Fibroblast of skin of back (primary cell): ENCODE measurements at places on chromosomes 2 and 18.
A peak's percentile ranks its signal among the peaks of the same experiment; 100 is the strongest.

GRCh38 chr2:216094701-216095100 is 13.0 kb downstream of the TMEM169 start:
- no peak for DNase-seq

DNA sequence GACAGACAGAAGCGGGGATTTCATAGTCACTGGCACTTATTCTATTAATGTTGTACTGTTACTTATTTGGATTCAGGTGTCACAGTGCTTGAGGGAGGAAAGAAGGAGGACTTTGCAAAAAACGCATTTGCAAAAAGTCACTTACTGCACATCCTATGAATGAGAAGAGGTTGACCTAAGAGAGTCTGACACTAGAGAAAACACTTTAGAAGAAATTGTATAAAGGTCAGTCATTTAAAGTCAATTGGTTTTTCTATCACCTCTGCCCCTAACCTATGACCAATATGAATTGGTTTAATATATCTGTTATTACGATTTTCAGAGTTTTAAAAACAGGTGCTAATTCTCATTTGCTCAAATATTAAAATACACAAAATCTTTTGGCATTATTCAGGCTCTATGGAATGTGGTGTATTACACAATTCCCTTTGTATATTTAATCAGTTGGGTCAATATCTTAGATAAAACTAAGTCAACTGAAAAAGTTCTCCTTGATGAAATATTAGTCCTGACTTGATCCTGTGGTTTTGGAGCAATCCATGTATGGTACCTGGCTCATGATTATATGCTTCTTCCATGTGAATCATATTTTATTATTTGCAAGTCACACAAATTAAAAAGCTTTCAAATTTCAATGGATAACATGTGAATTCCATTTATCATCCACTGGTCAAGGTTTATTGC is 157.4 kb downstream of the CDH2 start:
- DNase-seq = no peak

DNA sequence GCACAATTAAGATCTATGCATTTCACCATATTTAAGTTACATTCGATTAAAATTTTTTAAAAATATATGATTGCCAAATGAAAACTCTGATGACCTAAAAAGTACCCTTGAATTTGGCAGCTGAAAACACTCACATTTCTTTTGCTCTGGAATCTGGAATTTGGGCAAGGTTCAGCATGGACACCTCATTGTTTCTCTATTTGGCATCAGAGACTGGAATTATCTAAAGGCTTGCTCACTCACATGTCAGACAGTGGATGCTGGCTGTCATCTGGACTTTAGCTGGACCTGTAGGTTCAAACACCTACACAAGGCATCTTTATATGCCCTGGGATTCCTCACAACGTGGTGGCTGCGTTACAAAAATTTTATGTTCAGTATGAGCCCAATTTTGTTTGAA is 16.1 kb downstream of the MBOAT2 start:
- DNase-seq = peak; percentile 57

DNA sequence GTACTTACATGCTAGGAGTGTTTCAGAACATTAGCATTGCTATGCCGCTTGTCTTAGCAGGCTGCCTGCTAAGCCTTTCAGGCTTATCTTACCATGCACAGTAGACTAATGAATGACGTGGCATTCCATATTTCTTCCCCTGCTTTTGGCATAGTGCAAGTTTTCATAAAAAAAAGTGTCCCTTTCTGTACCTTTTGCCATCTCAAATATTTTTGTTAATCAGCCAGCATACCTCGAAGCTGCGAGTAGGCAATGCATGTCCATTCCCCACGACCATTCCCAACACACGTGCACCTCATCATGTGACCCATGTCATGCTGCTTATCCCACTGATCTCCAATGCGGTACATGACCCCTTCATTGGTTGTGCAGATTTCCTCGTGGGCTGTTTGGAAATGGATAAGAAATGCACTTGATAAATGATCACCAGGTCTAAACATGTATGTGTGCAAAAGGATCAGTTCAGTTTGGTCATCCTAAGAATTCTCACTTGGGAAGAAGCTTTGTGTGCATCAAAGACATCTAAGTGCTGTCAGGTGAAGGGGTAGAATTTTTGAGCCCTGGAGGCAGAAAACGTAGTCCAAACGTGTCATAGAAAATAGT is 13.9 kb downstream of the FN1 start:
- no peak for DNase-seq

GRCh38 chr2:241813644-241814392 is 4.8 kb downstream of the NEU4 start:
- DNase-seq = no peak

DNA sequence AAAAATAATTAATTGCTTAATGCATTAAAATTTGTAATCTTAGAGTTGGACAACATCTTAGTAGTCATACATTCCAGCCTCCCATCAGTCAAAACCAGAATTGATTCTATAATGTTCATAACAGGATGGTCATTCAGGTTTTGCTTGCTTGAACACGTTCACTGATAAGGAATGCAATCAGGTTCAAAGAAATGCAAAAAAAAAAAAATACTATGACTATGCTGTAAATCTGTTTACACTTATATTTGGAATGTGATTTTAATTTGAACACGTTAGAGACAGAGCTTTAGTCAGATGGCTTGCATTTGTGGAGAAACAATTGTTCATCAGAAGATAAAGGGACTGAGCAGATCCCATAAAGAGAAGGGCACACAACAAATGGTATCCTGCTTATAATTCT is 131.3 kb upstream of the UNC80 start:
- no peak for DNase-seq

DNA sequence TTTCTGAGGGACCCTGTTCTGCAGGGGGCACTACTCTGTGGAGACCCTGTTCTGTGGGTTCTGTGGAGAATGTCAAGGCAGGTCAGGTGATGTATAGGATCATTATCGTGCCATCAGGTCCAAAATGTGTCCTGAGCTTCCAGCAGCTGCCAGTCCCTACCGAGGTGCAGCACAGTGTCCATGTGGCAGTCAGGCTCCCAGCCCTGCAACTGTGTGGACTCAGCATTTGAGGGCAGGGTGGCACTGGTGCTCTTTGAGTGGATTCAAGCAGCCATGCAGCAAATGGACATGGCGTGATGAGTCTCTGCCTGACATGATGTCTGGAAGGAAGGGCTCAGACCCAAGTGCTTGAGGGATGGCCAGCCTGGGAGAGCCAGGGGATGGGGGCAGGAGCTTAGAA is 35.0 kb downstream of the STK25 start:
- DNase-seq = no peak

GRCh38 chr18:77102259-77103040 is 30.1 kb downstream of the MBP start:
- DNase-seq = peak; percentile 88

DNA sequence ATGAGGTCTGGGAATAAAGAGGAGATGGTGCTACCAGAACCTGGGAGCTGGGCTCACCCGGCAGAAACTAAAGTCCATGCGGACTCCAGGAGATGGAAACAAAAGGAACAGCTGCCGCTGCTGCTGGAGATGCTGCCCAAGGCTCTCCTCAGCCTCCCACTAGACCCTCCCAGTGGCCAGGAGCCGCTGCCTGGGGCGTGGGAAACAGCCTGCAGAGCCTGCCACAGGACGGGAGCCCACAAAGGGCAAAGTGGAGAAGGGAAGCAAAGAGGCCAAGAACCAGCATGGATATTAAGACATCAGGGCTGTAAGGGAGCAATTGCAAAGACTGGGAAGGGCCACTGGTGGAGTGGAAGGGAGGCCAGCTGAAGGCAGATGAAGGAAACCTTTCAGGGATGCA is 179.6 kb downstream of the NCK2 start:
- DNase-seq = no peak

DNA sequence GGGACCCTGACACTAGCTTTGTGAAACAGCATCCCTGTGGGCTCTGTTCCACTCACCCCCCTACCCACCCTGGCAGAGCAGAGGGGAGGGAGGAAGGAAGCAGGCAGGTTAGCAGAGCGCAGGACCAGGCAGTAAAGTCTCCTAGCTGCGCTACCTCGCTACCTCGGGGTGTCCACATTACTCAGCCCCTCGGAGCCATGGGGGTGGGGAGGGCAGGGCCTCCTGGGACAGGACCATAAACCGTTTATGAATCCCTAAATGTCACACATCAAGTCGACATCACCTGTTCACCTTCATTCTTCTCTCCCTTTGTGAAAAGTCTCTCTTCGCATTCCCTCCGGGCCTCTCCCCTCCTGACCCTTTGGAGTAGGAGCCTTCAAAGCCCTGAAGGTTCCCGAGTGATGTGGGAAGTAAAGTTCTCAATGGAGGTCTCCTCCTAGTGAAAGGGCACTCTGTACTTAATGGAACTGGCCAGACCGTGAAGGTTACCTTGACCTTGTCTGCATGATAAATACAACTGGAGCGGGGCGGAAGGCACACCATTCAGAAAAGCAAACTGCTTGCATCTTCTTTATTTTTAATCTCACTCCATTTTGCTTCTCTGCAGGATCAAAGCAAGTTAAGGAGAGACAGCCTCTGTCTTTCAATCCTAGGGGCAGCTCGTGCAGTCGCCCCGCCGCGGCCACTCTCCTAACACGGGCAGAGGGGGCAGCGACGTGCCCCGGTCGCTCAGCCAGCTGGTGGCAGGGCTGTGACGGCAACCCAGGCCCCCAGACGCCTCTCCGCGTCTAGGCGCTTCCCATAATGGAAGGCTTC is 23.7 kb upstream of the SMAD7 start:
- DNase-seq = no peak

DNA sequence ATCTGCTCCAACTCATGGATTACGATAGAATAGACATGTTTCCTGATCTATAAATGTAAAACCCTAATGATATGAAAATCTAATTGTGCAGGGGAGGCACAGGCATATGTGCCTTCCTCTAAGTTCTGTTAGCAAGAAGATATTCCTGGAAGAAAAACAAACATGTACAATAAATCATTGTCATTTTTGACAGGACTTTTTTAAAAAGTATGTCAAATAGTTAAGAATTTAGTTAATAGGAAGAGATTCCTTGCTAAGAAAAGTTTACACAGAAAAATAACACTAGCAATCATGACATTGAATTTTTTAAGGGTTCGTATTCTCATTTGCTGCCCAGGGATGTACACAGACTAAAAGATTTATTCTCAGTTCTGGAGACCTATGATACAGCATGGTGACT is 15.3 kb upstream of the CREB1 start:
- peak; percentile 46 for DNase-seq

- peak; percentile 46 for DNase-seq
These were observed 119.1 kb downstream of the LYPD1 start for GRCh38 chr2:132550946-132551345.

- no peak for DNase-seq
These were observed 75.9 kb upstream of the PID1 start for GRCh38 chr2:229346816-229347540.

DNA sequence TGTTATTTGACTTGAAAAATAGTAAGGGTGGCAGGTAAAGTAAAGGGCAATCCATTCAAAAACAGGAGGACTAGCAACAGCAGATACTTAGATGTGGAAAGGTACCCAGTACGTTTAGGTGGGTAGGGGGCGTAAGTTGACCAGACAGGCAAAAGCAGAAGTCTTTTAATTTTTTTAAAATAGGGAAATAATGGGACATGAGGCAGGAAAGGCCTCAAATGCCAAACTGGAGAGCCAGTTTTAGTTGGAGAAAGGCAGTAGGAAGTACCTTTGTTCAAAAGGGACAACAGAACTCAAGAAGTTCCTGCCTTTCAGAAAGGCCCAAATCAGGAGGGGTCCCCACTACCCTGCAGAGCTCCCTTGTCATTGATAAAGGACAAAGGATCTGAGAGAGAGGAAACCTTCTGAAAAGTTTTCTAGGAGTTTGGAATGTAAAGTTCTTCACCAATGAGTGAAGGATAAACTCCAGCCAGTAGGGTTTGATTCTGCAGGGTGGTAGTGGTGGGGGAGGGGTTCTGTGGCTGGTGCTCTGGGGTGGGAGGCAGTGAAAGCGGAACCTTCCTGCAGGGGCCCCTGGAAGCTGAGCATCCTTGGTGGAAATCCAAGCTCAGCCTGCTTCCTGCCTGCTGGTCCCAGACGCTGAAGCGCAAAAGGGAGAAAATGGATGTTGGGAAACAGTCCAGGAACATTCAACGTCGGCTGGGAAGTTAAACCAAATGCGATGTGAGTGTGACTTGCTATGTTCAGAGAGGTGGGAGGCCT is 40.1 kb downstream of the TMEM17 start:
- DNase-seq = no peak

GRCh38 chr2:20702563-20702962 is 35.6 kb downstream of the GDF7 start:
- no peak for DNase-seq

DNA sequence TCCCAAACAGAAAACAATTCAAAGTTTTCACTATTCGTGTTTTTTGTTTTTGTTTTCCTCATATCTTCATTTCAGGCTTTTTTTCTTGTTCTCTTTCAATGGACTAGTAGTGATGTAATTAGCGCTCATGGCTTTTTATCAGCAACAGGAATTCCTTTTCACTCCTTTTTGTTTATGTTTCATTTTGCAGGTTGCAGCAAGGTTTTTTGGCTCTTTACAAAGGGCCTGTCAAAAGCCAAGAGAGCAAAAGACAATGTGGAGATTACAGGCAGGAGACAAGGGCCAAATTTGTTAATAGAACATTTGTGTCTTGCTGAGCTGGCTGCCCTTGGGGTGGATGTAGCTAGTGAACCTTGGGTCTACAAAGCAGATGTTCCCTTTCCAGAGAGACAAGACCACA is 467.4 kb upstream of the CDH20 start:
- DNase-seq = no peak

- peak; percentile 58 for DNase-seq
These were observed 34.9 kb downstream of the SMAD7 start for GRCh38 chr18:48915626-48916425.

DNA sequence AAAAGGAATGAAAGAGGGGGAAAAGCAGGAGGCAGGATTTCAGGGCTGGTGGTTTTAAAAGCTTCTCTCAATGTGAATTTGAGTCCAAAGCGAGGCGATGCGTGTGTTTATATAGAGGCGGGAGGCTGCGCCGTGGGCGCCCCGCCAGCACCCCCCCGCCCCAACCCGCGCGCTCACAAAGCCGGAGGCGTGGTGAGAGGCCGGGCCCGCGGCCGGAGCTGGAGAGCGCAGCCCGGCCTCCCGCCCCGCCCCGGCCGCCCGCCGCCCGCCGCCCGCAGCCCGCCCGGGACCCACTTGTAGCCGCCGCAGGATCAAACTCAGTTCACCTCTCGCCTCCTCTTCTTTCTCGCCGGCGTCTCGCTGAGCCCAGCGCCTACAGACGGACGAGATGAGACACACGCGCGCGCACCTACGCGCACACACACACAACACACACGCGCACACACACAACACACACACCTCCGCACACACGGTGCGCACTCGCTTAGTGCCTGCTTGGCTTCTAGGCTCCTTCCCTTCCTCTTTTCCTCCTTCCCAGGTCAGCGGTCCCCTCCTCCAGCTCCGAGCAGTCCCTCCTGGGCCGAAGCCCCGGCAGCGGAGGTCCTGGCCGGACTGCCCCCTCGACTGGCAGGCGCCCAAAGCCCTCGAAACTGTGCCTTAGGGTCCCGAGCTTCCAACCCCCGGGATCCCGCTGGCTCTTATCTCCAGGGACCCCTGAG is 1.3 kb upstream of the CYP26B1 start:
- DNase-seq = peak; percentile 33
